NT2/D1 (cell line): ENCODE measurements at places on chromosomes 12 and 14.

DNA sequence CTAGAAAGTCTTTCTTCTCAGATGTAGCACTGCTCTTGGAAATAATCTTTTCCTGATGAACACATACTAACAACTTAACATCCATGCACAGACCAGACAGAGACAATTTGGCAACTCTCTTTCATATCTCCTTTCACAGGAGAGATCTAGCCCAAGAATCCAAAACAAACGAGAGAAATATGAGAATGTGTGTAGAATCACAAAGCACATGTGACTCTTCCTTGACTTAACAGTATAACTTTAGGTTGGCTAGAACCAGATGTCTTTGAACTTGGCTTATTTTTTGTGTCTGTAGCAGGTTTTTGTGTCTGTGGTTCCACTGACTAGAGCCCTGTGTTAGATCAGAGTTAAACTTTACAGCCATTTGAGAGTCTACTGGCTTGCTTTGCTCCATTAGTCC lies 114.2 kb downstream of the STXBP6 start:
- no peak for DNase-seq

- DNase-seq, result no peak
These were observed 35.8 kb downstream of the KLRK1 start for GRCh38 chr12:10354071-10354470.

DNA sequence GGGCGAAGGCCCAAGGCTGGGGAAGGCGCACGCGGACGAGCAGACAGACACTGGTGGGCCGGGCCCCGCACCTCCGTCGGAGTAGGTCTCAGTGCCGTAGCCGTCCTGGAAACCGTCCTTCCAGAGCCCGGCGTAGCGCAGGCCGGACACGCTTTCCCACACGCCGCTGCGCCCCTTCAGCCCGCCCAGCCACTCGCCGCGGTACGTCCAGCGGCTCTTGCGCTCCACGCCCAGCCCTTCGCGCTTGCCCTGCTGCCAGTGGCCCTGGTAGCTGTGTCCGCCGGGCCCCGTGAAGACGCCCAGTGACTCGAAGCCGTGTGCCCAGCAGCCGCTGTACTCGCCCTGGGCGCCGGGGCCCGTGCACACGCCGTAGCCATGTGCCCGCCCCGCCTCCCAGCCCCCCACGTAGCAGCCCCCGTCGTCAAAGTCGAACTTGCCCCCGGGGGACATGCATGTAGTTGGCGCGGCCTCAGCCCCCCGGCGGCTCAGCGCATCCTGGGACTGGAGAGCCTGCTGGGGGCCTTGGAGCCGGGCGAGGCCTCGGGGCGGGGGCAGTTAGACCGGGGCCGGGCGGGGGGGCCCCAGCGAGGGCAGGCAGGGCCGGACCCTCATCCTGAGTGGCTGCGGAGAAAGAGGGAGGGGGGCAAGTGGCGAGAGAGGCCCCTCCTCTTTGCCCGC lies 1.4 kb downstream of the JPH4 start:
- DNase-seq, result no peak

- no peak for DNase-seq
These were observed 2.4 kb downstream of the PXN start for GRCh38 chr12:120262852-120263747.

DNA sequence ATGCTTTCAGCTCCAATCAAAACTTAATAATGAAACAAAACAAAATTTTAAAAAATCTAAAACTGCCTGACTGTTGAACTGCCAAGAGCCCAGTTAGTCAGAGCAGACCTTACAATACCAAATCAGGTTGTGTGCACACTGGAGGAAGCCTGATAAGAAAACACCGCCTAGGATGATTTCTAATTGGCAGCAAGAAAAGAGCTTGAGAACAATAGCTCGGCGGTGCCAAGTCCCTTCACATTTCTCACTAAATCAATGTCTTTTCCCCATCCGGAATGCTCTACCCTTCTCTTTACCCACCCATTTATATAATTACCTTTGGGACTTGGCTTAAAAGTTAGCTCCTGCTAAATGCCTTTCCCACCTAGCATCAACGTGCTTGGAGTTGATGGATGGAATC lies 256.7 kb downstream of the C12orf75 start:
- no peak for DNase-seq
